ENCODE measurements at places on chromosomes 5 and 9.

- no peak for DNase-seq
Measured at GRCh38 chr5:123156577-123157296, 67.7 kb downstream of the PRDM6 start.

- DNase-seq = no peak
Measured at GRCh38 chr5:127561254-127561653, 43.8 kb downstream of the PRRC1 start.

DNA sequence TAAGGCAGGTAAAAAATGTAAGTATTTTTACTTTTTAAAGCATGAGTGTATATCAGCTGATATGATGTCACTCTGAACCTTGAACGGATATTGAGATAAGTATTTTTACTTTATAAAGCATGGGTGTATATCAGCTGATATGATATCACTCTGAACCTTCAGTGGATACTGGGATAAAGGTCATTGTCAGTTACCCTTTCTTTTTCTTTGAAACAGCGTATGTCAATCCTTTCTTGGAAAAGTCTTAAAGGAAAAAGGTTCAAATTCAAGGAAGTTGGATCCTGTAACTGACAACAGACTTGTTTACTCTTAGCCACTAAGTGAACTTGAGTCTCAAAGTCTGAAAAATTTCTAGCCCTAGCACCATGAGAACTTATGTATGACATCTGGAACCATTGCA is 61.7 kb upstream of the IFNK start:
- no peak for DNase-seq

- DNase-seq = no peak
Measured at GRCh38 chr9:14423815-14424261, 109.9 kb upstream of the NFIB start.

DNA sequence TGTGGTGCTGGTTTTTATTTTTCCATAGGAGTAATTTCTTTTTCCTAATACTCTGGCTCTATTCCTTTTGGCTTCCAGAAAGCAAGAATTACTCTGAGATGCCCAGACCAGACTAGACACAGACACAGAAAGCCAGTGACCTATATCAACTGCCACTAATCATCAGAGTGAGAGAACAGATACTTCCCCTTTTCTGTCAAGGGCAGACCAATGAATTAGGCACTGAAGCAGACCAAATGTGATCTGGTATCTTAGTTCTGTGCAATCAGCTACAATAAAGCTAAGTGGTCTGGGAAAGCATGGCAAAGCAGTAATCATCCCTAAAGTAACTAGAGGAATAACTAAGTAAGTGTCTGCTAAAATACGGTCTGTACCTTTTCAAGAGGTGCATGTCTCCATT is 239.1 kb downstream of the ELAVL2 start:
- DNase-seq = no peak

DNA sequence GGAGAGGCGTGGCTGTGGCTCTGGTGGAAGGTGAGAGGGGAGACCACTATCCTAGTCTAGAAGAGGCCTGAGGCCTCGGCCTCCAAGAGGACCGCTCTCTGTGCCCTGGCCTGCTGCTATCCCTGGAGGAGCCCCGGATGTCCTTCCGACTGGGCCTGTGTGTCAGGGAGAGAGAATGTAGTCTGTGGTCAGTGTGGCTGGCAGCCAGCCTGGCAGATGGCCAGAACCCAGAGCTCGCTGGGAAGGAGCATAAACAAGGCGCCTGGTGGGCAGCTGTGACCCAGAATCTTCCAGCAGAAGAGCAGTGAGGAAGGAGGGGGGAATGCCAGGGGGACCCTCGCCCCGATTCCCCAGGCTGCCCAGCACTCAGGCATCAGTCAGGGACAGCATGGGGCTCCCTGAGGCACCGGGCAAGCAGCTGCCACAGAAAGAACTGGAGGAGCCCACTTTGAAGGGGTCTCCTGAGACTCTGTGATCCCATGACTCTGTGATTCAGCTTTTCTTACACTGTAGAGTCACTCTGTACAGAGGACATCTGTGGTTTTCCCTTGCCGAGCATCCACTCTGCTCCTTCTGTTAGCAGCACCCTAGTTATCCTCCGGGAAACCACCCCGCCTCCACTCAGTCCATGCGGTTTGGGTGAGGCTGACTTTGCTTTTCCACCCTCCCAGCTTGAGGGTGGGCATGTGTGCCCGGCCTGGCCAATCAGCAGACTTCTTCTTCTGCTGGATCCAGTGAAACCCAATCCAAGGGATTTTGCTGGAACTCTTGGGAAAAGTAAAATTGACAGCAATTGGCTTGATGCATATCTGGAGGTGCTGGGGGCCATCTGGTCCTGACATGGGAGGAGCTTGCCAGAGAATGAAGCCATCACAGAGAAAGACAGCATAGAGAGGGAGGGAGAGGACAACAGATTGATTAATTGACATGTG is 46.2 kb upstream of the PWWP2A start:
- no peak for DNase-seq

DNA sequence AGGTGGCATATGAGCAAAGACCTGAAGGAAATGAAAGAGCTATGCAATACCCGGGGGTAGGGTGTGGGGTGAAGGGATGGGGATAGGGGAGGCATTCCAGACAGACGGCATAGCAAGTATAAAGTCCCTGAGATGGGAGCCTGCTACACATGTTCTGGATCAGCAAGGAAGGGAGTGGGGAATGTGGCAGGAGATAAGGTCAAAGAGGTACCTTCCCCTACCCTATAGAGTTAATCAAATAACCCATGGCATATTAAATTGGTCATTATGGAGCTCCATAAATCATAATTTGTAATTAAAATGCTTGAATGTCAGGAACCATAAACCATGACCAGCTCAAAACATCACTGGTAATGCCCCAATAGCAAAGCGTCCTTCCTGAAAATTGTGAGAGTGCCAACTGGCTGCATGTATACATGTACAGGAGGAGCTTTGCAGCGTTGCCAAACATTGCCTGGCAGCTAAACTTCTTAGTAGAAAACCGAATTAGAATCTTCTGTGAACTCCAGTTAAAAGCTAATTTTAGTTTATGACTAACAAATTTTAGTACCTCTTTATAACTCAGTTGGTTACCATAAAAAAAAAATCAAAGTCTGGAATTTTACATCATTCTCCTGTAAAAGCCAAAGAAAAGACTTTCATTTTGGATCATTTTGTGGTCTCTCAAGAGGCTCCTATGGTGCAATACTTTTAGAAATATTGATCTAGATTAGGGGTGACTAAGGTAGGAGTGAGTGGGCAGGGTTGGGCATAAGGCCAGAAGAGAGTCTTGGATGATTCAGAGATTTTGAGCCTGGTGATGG is 4.7 kb downstream of the DNAI1 start:
- no peak for DNase-seq

DNA sequence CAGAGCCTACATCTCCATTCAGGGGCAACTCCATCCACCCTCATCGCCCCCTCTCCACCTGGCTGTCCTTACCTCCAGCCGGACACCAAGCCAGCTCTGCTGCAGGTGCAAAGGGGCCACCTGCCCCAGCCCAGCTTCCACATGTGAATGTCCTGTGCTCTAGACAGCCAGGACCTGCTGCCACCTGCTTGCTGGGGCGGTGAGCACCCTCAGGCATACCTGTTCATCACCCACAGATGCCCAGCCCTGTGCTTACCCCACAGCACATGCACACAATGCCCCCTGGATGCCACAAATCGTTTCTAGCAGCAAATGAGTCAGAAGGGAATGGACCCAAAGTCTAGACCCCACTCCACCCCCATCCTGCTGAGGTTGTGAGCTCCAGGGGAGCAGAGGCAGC is 13.3 kb upstream of the NKD2 start:
- no peak for DNase-seq

DNA sequence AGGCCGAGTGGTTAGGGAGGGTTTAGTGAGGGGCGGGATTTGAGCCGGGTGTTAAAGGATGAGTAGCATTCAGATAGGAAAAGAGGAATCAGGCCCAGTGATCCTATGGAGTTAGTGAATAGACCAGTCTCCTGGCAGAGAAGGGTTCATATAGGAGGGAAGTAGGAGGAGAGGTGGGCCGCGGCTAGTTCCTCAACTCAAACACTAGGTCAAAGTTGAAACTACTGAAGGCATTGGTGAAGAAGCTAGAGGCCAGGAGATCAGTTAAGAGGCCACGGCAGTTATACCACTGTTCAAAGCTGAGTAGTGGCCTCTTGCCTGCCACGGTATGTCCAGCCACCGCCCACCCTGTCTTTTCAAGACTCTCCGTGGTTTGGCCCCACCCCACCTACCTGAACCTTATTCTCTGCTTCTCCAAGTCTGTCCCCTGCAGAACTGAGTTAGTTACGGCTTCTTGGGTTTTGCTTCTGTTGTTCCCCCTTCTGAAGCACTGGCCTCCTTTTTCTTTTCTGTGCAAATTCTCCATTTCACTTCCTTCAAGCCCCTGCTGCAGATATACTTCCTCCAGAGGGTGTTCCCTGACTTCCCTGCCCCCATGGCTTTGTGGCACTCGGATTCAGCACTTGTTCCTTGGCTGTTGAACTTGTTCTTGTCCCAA is 1.8 kb downstream of the ZBTB34 start:
- no peak for DNase-seq

GRCh38 chr9:127546125-127546832 is 65.8 kb upstream of the STXBP1 start:
- no peak for DNase-seq

DNA sequence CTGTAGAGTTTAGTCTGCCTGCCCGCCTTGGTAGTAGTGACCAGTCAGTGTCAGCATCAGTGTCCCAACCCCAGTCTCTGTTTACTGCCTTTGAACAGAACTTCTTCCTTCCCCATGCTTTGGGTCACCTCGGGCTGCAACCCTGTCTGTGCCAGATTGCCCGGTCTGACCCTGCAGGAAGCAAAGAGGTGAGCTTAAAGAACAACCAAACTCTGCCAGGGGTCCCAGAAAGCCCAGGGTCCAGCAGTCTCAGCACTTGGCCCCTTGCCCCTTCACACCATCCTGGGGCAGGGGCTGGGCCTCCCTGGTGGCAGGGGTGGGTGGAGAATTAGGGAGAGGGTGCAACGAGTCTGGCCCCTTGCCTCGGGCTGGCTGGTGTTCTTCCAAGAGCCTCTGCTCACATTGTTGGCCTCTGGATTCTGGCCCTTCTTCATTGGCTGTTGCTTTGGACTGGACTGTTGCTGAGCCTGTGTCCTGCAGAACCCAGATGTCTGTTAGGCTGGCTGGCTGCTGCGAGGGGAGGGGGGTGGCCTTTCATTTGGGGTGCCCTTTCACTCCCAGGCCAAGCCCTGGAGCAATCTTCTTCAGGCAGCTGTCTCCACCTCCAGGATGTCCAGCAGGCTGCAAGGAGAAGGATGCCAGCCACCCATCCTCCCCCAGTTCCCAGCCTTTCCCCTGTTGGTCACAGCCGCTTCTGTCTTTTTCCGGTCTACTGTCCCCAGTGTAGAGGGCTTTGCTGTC is 51.2 kb downstream of the SAR1B start:
- DNase-seq = no peak

DNA sequence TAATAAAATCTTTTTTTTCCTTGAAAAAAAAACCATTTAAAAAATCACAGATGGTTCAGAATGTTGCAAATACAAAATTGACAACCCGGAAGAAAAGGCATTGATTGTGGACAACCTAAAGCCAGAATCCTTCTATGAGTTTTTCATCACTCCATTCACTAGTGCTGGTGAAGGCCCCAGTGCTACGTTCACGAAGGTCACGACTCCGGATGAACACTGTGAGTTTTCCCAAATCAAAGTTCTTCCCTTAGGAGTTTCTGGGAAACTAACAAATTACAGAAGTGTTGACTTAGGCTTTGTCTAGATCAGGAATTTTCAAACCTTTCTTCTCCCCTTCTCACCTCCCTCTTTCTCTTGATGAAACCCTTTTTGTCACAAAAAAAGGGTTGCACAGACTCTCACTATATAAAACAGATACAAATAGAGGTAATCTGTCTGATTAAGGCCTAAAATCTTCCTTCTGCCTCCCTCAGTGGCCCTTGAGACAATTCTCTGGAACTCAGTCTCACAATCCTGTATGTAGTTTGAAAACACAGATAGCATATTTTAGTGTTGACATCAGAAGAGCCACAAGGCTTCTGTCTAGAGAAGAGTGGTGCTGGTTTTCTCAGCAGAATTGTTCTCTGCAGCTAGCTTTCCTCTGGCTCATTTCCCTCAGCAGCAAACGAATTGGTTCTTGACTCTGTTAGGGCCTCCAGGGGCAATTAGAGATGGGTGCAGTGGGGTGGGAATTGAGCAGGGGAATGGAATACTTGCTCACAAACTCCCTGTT is 79.5 kb downstream of the OSMR start:
- no peak for DNase-seq

GRCh38 chr5:4370218-4370617 is 769.9 kb upstream of the ADAMTS16 start:
- no peak for DNase-seq

- no peak for DNase-seq
Measured at GRCh38 chr5:133144245-133144981, 92.6 kb downstream of the HSPA4 start.

Measured in GM13977 (cell line).